BE2C (cell line): ENCODE measurements at places on chromosomes 11 and 22.

GRCh38 chr22:39214006-39214382, 30.8 kb downstream of the PDGFB start:
- no peak for DNase-seq

DNA sequence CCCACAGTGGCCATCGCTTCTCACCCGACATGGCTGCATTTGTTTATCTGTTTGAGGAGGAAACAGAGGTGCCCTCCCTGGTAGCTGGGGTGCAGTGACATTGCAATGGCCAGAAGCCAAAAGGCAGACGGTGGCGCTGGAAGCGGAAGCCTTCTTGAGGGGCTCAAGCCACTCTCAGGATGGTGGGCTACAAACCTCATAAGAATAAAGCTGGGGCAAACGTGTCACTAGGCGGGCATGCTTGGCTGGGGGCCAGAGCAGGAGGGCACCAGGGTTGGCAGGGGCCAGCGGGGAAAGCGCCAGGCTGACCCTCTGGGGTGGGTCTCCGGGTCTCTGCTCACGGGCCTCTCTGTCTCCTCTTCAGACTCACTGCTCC, 12.6 kb downstream of the TNNT3 start:
- no peak for DNase-seq

DNA sequence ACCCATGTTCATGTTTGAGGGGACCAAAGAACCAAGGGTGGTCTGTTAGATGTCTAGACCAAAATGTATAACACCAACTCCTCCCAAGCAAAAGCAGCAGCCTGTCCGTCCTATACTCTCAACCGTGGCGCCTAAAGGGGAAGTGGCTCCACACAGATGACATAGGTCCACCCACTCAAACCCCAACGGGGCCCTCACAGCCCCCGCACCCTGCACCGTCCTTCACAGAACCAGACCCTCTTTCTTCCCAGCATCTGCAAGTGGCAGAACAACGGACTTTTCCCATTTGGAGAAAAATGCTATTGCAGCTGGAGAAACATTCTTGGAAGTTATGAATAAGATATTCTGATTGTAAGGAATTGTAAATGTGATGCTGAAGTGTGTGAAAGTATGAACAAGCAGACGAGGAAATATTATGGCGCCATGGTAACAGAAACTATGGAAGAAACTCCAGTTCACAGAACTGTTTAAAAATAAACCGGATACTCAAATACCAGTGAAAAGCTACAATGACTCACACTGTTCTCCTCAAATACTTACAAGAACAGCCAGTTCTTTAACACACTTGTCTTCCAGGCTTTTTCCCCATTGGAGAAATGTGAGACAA, 76.5 kb upstream of the ARFGAP3 start:
- no peak for DNase-seq

DNA sequence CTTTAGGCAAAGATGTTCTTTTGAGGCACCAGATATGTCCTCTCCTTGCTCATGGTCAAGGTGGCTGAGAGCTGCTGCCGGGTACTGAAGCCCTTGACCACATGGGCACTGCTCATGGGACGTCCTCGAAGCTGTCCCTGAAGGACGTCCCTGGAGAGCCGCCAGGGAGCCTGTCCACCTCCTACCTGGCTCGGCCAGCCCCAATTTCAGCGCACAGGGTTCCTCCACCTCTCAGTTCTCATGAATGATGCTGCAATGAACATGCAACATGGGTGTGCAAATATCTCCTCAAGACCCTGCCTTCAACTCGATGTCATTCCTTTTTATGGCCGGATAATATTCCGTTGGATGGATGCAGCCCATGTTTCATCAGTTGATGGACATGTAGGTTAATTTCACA, 24.4 kb upstream of the TOLLIP start:
- no peak for DNase-seq

- DNase-seq, result no peak
These were observed 162.3 kb downstream of the FBXO7 start for GRCh38 chr22:32636884-32637283.

DNA sequence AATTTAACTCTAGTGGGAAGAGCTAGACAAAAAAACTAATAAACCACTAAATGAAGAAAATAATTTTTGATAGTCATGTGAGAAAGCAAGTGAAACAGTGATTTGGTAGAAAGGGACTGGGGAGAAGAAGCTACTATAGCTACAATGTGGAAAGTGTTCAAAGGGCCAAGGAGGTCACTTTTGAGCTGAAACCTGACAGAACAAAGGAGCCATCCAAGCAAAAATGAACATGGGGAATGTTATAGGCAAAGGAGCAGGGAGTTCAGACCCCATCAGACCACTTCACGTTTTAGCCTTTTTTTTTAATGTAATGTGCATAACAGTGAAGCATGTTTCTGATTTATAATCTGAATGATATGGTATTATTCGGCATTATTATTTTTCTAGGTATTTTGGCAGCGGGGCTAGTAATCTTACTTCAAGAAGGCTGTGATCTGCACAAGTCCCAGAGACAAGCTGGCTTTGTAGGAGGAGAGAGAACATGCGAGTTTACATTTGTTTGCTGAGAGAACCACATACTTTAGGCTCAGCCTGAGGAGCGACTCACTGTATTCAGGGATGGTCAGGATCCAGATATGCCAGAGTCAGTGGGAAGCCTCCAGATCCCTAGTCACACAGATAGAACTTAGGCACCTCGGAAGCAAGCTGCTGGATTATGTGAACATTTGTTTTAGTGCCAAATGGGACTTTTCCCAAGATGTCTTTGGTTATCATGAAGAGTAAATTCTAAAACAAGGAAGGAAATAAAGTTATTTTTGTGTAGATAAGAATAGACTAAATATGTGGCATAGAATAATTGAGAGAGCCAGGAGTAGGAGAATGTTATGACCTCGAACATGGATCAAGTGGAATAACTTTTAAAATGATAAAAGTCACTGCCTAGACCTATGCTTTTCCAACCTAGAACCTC, 118.6 kb downstream of the TRIM44 start:
- no peak for DNase-seq

GRCh38 chr11:117647872-117648271, 149.1 kb downstream of the DSCAML1 start:
- DNase-seq, result no peak

DNA sequence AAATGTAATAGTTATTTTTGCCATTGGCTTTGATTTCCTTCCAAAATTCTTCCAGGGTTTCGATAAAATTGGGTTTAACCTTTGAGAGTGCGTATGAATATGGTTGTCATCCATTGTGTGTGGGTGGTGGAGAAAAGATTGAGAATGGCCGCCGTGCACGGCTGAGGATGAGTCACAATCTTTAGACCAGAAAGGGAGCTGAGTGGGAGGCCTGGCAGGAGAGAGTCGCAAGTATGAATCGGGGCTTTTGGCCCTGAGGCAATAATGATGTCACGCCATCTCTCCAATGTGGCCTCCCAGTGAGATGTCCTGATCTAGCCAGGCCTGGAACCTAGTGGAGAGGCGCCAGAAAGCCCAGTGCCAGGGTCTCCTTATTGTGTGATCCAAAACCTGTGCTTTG, 33.1 kb upstream of the SMPD1 start:
- peak; percentile 61 for DNase-seq

DNA sequence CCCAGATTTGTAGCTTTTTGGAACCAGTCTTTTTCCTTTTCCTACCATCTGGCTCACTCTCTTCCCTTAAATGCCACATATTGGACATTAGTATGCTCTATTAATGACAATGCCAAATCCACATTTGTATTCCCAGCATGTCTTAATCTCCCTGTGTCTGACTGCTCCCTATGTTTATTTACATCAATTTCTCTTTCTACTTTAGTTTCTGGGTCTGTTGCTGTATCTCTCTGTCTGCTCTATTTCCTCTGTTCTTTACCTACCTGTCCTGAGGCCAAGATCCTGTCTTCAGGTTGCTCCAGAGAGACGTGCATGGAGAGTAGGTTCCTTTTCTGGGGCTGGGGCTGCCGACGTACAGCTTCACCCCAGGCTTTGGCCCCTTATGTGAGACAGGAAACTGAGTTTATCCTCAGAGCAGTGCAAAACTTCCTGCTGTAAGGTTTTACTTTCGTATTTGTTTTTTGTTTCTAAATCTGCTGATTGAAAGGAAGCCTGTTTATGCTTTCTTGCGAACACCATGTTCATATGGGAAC, 25.6 kb downstream of the OR2AG2 start:
- no peak for DNase-seq

GRCh38 chr11:61695917-61696316, 15.7 kb downstream of the DAGLA start:
- peak; percentile 25 for DNase-seq

DNA sequence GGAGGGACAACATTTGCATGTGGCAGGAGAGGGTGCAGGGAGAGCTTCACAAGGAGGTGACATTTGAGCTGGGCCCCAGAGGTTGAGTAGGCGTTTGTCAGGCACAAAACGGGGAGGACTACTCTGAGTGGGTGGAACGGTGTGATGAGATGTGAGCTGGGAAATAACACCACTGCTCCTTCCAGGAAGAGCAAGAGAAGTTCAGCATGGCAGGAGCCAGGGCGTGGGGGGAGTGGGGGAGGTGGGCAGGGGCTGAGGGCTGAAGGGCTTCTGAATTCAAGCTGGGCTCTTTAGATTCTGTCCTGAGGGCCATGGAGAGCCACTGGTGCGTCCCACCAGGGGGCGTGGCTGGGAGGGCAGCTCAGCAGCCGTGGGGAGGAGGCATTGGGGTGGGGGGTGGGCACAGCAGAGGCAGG, 54.2 kb downstream of the OTOG start:
- no peak for DNase-seq

DNA sequence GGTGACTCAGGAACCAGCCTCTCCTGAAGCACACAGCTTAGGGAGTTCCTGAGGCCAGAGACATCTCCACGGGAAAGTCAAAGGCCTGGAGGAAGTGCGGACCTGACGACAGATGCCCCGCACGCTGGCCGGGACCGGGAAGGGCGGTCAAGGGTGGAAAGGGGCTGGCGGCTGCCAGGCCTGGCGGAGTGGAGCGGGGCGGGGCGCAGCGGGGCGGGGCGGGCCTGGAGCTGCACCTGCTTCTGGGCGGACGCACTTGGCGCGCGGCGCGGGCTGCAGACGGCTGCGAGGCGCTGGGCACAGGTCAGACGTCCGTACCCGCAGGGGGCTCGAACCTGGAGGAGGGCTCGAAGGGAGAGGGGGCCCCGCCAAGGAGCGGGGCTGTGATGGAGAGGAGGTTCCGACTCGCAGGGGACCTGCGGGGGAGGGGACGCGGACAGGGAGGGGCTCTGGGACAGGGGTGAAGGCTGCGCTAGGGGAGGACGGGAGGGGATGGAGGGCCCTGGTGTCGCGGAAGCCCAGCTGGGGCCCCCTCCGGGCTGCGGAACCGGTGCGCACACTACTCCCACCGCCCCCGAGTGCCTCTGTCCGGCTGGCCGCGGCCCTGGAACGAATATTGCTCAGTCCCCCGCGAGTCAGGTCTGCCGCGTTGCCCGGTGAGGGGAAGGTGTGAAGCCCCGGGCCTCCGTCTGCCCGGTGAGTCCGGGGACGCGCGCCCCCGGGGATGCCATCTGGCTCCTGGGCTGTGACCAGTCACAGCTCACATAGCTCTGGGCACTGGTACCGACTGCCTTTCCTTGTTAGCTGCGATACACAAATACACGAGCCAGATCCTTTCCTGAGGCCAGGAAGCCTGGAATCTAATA, at the start of gene TMEM45B:
TMEM45B (plus strand) TSS at position 253 of the 866 bp plus-strand sequence. CDS start 36,635 bp downstream, outside the sequence.
- DNase-seq, result peak; percentile 61

GRCh38 chr11:76408171-76408965, 27.2 kb downstream of the GVQW3 start:
- DNase-seq, result peak; percentile 69

- no peak for DNase-seq
These were observed 1378.4 kb upstream of the TENM4 start for GRCh38 chr11:80819271-80819670.

DNA sequence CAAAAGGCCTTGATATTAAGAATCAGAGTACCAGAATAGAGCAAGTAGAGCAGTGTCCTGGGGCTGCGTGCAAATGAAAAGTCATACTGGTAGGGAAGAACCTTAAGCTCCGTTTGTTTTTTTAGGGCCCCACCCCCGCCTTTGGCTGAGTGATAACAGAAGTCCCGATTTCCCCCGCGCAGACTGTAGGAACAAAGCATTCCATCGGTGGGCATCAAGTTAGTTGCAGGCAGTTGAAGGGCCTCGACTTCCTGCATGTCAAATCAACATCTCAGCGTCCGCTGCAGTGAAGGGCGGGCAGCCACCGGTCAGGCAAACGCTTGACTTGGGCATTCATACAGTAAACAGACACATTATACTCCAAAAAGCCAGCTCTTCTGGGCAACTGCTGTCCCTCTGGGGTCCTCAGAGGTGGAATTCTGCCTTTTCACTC, 11.7 kb downstream of the LRP4 start:
- no peak for DNase-seq

DNA sequence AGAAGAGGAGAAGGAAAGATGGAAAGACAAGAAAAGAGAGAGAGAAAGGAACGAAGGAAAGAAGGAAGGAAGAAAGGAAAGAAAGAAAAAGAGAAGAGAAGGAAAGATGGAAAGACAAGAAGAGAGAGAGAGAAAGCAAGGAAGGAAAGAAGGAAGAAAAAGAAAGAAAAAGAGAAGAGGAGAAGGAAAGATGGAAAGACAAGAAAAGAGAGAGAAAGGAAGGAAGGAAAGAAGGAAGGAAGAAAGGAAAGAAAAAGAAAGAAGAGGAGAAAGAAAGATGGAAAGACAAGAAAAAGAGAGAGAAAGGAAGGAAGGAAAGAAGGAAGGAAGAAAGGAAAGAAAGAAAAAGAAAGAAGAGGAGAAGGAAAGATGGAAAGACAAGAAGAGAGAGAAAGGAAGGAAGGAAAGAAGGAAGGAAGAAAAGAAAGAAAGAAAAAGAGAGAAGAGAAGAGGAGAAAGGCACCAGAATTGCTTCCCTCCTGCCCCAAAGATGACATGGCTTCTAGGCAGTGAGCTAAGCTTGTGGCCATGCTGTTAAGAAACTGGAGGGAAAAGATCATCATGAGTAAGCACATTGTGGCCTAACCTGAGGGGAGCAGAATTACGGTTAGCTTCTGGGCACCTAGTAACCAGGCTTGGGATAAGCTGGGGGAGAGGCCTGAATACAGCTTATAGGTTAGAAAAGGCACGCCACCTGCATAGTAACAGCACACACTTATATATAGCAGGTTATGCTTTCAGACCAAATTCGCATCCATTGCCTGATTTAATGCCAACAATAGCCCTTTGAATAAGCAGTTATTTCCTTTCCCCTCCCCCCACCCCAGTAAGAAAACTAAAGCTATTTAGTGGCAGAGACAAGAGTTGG, 2.3 kb upstream of the ST3GAL4 start:
- DNase-seq, result no peak

DNA sequence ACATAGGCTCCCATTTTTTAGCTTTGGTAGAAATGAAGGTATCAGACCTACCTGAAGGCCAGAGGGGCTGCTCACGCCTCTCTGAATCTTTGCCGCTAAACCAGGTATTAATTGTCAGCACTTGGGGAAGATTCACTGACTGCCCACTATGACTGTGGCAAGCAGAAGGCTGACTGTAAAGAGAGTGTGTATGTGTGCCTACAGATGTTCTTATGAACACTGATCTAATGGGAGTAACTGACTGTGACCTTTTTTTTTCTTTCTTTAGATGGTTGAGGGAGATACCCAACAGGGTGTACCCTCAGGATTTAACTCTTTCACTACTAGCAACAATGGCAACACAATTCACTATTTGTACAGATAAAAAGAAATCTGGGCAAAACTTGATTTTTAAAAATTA, at the start of gene RAG2:
RAG2 (minus strand) TSS at position 186 of the 400 bp plus-strand sequence. CDS start 4,068 bp downstream, outside the sequence.
- no peak for DNase-seq

GRCh38 chr22:44248926-44249325, 63.8 kb downstream of the SHISAL1 start:
- DNase-seq, result no peak
